ENCODE measurements at places on chromosomes 4 and X. TPM values are rescaled to one million over a fixed set of nuclear protein-coding genes. Genes with fewer than 3 reads are reported as not detected.
A peak's percentile ranks its signal among the peaks of the same experiment; 100 is the strongest.

GRCh38 chr4:81351654-81352445 is 119.9 kb downstream of the RASGEF1B start:
- peak; percentile 83 for DNase-seq

DNA sequence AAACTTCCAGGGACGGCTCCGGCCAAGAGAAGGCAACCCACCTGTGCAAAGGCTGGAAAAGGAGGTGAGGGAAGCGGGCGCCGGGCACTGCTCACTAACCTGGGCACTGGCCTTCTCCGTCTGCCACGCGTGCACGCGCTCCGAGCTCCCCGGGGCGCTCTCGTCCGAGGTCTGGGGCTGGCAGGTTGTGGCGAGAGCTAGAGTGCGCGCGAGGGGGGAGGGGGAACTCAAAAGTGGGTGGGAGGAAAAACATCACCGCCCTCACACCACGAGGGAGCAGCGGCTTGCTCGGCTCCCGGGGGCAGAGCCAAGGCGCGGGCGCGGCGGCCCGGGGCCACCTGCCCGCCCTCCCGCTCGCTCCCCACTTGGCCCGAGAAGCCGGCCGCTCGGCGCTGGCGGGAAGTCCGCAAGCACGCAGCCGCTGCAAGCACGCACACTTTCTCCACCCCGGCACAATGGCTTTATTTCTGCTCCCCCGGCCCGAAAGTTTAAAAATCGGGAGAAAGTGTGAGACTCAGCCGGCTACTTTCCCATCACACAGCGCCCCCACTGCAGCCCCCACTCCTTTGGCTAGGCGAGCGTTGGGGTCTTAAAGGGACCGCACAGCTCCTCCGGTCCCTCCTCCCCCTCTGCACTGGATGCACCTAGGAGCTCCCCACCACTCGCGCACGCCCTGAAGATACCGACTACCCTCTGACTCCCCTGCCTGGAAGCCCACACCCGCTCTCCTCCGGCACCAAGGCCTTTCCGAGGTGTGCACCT is at the start of gene CHRDL1:
Gene CHRDL1 (minus strand): TSS at position 173 of the 762 bp plus-strand sequence. CDS start 3,636 bp downstream, outside the sequence.
- no peak for DNase-seq

GRCh38 chr4:148415500-148415899 is 26.7 kb downstream of the NR3C2 start:
- peak; percentile 17 for DNase-seq

GRCh38 chrX:146238173-146238572 is 420.5 kb downstream of the SLITRK2 start:
- no peak for DNase-seq

DNA sequence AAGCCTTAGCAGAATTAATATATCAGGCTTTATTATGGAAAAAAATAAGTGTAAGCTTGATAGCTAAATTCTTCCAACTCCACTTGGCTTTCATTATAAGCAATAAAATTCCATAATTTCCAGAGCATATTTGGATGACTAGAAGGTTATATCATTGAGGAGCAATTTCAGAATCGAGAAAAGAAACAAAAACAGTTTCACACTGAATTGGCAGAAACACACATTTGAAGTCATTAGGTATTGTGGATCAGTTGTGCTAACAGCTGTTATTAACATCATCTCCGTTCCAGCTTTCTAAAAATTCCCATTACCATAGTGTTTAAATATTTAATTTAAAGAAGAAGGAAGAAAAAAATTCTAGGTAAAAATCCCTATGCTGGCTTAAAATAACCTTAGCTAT is 92.6 kb downstream of the ANTXR2 start:
- no peak for DNase-seq

- no peak for DNase-seq
Measured at GRCh38 chr4:125169192-125169591, 145.6 kb upstream of the FAT4 start.

- no peak for DNase-seq
Measured at GRCh38 chrX:52990848-52991247, 32.5 kb upstream of the FAM156A start.

DNA sequence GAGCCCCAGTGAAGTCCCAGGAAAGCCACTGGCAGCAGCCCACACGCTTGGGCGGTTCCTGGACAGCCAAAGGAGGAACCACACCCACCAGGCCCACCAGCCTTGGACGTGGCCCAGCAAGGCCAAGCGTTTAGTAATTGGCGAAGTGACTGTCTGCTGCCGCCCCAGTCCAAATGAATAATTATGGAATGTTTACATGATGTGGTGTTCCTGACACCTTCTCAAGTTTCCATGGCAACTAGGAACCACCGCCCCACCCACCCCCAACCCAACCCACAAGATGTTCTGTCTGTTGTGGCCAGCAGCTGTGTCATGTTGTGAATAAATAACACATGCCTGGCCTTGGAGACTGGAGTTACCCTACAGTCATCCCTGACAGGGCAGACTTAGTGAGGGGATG is 22.3 kb downstream of the APLN start:
- DNase-seq: peak; percentile 53

DNA sequence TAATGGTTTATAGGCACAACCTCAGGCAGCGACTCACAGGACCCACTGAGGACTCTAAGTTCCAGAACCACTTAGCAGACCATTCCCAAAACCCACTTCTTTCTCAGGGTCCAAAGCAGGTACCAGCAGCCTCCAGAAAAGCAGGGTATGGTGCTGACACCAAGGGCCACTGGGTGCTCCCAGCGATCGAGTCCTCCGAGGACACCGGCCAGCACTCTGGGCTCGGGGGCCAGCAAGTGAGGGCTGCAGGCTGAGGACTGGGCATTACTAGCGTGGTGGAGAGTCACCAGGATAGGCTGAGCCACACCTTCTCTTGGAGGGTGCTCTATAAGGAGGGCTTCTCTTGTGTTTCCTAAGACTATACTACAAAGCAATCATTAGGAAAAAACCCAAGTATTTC is 19.3 kb downstream of the LETM1 start:
- DNase-seq: no peak

DNA sequence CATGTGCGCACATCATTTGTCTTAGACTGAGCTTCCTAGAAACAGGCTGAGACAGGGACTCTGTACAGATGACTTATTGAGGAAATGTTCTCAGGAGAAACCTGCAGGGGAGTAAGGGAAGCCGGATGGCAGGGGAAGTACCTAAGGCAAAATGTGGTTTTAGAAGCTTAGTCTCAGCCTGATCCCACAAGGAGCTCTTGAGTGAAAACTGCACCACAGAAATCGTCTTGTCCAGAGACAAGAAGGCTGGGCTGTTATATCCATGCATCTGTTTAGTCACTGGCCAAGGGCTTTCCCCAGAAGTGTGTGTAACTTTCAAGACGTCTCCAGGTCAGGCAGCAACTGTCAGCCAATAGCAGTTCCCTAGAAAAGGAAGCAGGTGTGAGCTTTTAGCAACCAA is 86.0 kb downstream of the FUNDC1 start:
- DNase-seq: no peak

DNA sequence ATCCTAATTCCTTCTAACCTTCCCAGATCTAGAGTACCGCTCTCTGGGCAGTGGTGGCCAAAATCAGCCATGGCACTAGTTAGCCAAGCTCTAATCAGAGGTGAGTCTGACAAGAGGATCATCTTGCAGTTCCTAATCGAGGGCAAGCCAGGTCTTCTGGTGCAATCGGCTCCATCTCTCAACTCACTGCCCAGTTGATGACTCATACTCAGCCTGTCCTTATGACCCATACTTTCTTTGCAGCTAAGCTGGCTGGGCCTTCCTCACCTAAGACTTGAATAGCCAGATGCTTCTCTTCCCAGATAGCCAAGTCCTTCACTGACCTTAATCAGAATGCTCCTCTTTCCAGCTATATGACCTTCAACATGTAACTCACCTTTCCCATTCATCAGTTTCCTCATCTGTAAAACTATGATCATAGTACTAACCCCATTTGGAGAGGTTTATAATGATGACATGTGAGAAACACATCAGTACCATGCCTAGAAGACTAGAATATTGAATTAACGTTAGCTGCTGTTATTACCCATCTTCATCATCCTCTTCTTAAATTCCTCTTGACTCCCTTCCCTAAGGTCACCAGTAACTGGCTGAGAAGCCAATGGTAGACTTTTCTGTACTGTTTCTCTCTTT is 57.1 kb downstream of the RELL1 start:
- peak; percentile 88 for DNase-seq

DNA sequence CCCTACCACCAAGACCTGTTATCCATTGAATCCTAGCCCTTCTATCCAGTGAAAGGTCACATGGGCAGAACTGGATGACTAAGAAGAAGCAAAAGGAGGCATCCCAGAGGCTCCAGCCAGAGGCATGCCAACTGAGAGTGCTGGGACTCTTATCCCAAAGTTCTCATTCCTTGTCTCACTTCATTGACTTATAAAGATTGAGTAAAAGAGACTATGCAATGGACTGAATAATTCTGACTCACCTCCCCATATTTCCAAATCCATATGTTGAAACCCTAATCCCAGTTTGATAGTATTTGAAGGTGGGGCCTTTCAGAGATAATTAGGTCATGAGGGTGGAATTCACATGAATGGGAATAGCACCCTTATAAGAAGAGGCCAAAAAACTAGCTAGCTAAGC is 131.4 kb downstream of the COL25A1 start:
- no peak for DNase-seq

MTNR1A gene
- total RNA-seq: not detected

PAGE4 gene
- total RNA-seq: not detected

BBS12 gene
- total RNA-seq: 5.8 TPM

TEX13A gene
- not detected for total RNA-seq

Measured in fibroblast of the aortic adventitia (primary cell).